ENCODE measurements at places on chromosomes 12 and 14.

DNA sequence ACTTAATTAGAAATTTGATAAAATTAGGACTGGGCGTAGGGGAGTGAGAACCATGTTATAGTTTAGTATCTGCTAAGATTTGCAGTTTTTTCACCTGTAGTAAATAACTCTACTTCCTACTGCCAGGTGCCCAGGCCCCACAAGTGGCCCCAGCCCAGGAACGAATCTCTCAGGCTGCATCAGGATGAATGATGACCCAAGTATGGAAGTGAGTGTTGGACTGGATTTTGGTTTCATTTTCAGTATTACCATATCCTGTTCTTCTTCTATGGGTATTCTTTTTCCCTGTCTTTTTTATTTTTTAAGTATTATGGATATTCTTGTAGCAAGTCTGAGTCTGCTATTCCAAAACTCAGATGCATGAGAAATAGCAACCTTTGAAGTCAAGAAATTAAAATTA, 120.3 kb upstream of the BCAT1 start:
- DNase-seq: no peak

DNA sequence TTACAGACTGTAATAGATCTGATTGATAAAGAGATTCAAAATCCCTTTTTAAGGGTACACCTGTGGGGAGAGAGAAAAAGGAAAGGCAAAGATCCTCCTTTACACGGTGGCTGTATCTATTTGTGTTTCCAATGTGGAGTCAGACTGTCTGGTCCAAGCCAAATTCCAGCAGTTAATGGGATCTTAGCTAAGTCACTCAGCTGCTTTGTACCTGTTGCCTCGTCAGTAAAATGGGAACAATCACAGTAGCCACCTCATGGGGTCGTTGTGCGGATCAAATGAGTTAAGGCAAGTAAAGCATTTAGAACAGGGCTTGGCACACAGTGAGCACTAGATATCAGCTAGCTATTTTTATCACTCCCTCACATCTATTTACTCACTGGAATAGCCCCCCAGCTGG, 46.9 kb downstream of the EFCAB11 start:
- no peak for DNase-seq

DNA sequence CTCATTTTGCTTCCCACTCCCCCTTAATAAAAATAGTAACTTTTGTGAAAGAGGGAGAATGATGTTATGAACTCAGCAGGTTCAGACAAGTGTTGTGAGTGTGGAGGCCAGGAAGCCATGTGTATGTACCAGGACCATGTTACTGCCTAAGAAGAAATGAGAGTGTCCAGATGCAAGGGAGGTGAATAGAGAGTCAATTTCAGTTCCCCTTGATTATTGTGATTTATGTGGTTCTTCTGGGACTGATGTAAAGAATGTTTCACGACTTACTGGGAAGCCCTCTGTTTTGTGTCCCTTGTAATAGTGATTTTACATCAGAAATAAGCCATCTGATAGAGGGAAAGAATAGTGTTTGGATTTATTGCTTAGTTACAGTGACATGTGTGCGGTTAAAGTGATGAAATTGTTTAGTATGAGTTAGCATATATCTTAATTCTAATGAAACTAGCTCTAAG, 32.5 kb downstream of the FBXO34 start:
- DNase-seq: no peak

DNA sequence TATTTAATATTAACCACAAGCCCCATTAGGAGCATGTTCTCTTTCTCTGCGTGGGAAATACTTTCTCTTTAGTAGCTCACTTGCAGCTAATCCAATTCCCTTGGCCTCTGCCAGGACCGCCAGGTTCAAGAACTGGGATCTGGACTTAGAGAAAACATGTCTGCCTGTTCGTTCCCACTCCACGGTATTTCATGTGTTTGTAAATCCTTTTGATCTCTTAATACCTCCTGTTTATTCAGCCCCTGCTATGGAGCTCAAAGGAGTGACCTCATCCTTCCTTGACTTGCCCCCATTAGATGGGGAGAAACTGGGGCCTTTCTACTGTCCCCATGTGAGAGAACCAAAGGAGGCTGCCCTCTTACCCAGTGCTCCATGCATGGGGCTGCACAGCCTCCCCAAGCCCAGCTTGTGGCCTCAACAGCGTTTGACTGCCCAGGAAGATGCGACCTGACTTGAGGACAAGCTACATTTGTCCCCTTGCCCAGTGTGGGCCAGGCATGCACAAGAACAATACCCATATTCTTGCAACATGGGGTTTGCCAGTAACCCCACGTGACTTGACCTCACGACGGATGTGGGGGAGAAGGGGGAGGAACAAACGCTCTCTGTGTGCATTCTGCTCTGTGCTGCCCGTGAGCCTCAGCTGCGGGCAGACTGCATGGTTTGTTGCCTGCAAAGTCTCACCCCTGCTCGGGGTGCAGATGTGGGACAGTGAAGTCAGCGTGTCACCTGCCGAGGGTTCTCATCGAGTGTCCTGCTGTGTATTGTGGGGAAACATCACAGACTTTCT, 30.3 kb downstream of the CD9 start:
- DNase-seq: peak; percentile 53

DNA sequence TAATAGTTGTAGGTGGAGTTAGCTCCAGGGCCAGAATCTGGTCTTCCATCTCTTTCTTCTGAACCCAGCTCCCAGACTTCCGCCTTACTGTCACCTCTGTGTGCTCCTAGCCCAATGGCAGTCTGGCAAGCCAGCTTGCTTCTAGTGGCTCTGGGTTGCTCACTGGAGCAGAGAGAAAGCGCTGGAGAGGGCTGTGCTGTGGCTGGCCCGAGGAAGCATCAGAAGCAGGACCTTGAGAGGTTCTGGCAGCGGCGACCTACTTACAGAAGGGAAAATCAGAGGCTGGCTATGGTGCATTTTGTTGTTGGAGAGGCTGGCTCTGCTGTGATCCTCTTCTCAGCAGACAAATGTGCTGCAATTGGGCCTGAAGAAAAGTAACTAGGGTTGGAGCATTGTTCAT, 28.6 kb downstream of the KCNA5 start:
- DNase-seq: no peak

DNA sequence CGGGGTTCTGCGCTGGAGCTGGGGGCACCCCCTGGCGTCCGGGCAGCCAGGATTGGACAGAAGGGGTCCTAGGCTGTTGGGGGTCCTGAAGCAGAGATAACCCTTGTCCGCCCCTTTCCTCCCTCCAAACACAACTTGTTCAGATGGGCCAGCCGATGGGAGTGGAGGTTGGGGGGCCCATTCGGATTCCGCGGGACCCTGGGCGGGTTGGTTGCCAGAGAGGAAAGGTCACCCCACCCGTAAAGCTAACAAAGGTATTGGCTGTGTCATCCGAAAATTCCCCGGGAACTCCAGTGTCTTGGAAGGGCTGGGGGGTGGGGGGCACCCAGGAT, 1.3 kb downstream of the FAM222A start:
- no peak for DNase-seq

GRCh38 chr12:58148976-58149375, 207.6 kb downstream of the ATP23 start:
- no peak for DNase-seq

- DNase-seq: no peak
These were observed 52.2 kb downstream of the LRP6 start for GRCh38 chr12:12214635-12215131.

GRCh38 chr14:77763316-77763715, 2.4 kb upstream of the SNW1 start:
- no peak for DNase-seq

GRCh38 chr12:49212572-49212971, 23.7 kb upstream of the TUBA1A start:
- no peak for DNase-seq

DNA sequence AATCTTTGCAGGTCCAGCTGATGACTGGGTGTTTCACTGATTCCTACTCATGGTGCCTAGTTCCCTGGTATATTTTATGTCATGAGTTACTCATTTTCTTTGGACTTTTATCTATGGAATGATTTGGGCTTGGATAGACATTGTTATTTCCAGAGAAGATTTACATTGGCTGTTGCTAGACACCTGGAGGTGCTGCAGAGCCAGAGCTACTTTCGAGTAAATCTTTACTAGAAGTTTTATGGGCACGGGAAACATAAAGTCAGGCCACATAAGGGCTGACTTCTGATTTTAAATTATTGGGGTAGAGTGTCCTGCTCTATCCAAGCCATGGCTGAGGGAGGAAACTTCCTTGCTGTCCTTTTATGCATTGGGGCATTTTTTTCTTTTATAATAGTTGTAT, 175.9 kb upstream of the ABCD2 start:
- no peak for DNase-seq

DNA sequence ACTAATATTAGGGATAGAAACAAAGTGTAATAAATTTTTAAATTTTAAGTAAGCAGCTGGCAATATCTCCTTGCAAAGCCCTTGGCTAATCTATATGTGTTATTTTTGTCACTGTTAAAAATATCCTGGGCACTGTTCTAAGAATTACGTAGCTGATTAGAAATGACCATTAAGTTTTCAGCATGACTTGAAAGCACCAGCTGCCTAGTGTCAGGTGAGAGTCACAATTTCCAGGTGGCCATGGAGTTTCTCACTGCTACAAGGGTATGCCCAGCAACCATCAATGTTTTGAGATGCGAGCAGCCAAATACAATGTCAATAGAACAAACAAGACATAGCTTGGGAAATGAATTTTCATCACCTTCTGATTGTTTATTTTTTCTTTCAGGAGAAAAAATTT, 23.3 kb upstream of the GYS2 start:
- DNase-seq: no peak

DNA sequence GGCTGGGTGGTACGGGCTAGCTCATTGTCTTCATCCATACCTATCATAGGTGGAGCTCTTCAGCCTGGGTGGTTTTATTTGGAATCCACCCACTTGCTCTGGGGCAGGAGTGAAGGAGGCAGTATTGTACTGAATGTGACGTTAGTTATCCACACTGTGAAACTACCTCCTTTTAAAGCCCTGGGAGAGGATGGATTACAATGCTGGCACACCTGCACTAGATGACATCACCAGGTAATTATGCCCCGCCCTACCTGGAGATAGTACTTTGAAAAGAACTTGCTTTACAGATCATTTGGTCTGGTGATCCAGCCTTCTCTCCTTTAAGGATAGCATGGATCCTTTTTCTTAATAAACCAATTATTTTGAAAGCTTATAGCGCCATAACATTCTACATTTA, 78.0 kb downstream of the B4GALNT3 start:
- no peak for DNase-seq

DNA sequence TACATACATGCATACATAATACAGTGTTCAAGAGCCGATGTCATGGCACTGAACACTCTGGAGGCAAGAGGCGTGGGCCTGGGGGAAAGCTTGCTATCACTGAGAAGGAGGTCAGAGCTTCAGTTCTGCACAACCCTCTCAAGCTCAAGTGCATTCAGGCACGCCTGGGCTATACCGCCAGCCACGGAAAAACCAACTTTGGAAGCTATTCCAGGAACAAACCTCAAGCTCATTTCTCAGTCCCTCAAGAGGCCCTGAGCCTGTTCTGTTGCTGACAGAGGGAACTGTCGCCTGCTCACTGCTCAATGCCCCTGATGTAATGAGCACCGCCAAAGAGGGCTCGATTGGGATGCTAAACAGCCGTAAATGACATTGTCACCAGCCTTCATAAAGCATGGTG, 9.2 kb downstream of the NOS1 start:
- DNase-seq: no peak

GRCh38 chr12:124592050-124592449, 24.6 kb upstream of the NCOR2 start:
- no peak for DNase-seq

GRCh38 chr14:58107947-58108552, 44.0 kb downstream of the ARMH4 start:
- no peak for DNase-seq

DNA sequence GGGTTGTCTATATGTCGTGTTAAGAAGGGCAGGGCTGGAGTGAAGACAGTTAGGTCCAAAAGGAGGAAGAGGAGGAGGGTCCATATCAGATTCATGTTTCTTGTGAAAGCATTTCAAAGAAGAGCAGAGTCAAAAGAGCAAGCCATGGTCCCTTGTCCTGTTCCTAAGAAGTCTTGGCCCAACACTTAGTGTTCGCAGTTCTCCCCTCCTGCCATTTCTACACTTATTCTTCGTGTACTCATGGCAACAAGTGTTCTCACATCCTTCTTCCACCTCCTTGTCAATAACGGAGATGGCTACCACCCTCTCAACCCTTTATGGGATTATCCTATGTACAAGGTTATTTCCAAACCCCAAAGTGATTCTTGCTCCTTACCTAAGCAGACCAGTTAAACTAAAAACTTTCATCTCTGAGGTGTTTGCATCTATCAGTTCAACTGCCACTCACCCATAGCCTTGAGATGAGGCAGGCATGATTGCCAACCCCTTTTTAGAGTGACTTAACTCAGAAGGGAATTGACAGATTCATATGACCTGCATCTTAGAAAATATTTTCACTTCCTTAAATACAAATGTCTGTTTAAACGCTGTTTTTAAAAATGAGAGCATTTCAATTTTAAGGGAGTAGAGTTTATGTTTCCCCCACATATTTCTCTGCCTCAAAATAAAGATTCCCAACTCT, 19.8 kb upstream of the RNASE2 start:
- DNase-seq: no peak

DNA sequence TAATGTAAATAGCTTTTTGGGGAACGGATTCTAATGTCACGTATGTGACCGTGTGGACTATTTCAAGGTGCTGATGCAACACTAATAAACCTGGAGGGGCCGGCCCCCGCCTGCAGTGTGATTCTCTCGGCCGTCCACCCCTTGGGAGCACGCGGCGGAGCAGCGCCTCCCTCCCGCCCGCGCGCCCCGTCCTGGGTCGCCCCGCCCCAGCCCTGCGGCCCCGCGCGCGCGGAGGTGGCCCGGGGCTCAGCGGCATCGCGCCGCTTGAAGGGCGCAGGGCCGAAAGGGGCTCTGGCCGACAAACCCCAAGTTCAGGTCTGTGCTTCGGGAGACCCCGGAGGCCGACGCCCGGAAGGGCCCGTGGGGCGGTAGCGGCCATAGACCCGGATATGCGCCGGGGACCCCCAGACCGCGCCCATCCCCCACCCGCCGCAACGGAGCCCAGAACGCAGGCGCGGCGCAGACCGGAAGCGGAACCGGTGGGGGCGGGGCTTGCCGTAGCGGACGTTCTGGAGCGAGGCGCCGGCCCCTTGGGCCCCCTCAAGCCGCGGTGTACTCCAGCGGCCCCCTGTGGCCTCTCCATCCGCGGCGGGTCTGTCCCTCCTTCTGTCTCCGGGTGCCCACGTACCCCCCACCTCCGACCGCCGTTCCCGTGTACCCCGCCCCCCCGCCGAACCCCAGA, at the start of gene TEX22:
TSS of gene TEX22 (plus strand) at position 495 of the 682 bp plus-strand sequence. CDS start 803 bp downstream, outside the sequence.
- DNase-seq: peak; percentile 97

- no peak for DNase-seq
These were observed 1.1 kb downstream of the CCDC85C start for GRCh38 chr14:99602788-99603415.

All from GM12892 (cell line).